ENCODE measurements at places on chromosomes 11 and 22. TPM values are rescaled to one million over a fixed set of nuclear protein-coding genes. Genes with fewer than 3 reads are reported as not detected.

Gene GGTLC3
- not detected for total RNA-seq

- H3K36me3 ChIP-seq: peaks cover 33% of the 10 kb centered on the region
- H3K4me3 ChIP-seq: no peak overlapping the region
- peak overlapping the region; percentile 31 for H3K27ac ChIP-seq
- peaks cover 9% of the 10 kb centered on the region for H3K4me1 ChIP-seq
- no peaks in the 10 kb centered on the region for H3K27me3 ChIP-seq
Measured at GRCh38 chr22:36334821-36335603, 52.8 kb downstream of the MYH9 start.

GRCh38 chr22:48738204-48738980 lies 1089.3 kb downstream of the BRD1 start:
- H3K4me3 ChIP-seq: no peak overlapping the region
- no peaks in the 10 kb centered on the region for H3K36me3 ChIP-seq
- no peak for DNase-seq
- no peaks in the 10 kb centered on the region for H3K4me1 ChIP-seq
- H3K27ac ChIP-seq: no peak overlapping the region
- H3K27me3 ChIP-seq: no peaks in the 10 kb centered on the region

- peaks cover 10% of the 10 kb centered on the region for H3K27me3 ChIP-seq
- H3K4me3 ChIP-seq: no peak overlapping the region
- H3K4me1 ChIP-seq: peaks cover 10% of the 10 kb centered on the region
Measured at GRCh38 chr11:119744577-119744976, 15.6 kb upstream of the NECTIN1 start.

Gene GAB4
- total RNA-seq: 0.94 TPM

- H3K4me3 ChIP-seq: no peak overlapping the region
- DNase-seq: no peak
- H3K27ac ChIP-seq: no peak overlapping the region
- H3K4me1 ChIP-seq: peaks cover 2% of the 10 kb centered on the region
Measured at GRCh38 chr11:30565027-30565426, 21.1 kb downstream of the MPPED2 start.

- H3K4me3 ChIP-seq: no peak overlapping the region
- no peak overlapping the region for H3K27ac ChIP-seq
- no peak for DNase-seq
- H3K27me3 ChIP-seq: no peaks in the 10 kb centered on the region
- no peaks in the 10 kb centered on the region for H3K36me3 ChIP-seq
- peaks cover 2% of the 10 kb centered on the region for H3K4me1 ChIP-seq
Measured at GRCh38 chr11:130674686-130675308, 226.4 kb downstream of the ADAMTS15 start.

GRCh38 chr11:111272420-111272819 lies 25.9 kb upstream of the POU2AF3 start:
- DNase-seq: no peak
- H3K27ac ChIP-seq: no peak overlapping the region
- H3K36me3 ChIP-seq: no peaks in the 10 kb centered on the region
- no peaks in the 10 kb centered on the region for H3K4me1 ChIP-seq
- H3K27me3 ChIP-seq: no peaks in the 10 kb centered on the region

DNA sequence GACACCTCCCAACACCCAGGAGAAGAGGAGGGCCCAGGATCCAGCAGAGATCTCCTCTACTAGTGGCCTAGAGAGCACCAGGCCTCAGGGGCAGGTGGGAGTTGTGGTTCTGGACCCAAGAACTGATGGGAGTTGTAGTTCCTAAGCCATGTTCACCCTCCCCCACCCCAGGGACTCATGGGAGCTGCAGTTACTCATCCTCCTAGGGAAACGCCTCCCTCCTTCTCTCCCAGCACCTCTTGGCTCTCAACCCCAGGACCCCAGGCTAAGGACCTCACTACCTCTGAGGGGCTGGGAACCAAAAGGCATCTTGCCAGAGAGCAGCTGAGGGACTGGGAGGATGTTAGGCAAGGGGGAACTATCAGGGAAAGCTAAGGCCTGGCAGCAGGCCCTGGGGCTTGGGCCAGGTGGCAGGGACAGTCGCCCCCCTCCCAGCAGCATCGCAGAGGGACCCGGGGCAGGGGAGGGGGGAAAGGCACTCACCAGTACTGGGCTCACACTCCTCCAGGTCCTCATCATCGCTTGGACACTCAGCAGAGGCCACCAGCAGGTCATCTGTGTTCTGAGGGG lies 28.9 kb downstream of the SLC22A12 start:
- no peaks in the 10 kb centered on the region for H3K36me3 ChIP-seq
- no peak overlapping the region for H3K27ac ChIP-seq
- DNase-seq: no peak
- H3K4me3 ChIP-seq: no peak overlapping the region
- H3K27me3 ChIP-seq: no peaks in the 10 kb centered on the region
- H3K4me1 ChIP-seq: no peaks in the 10 kb centered on the region

GRCh38 chr22:44570476-44571445 lies 72.7 kb upstream of the RTL6 start:
- H3K27ac ChIP-seq: no peak overlapping the region
- H3K4me1 ChIP-seq: no peaks in the 10 kb centered on the region
- no peak overlapping the region for H3K4me3 ChIP-seq

- no peak overlapping the region for H3K27ac ChIP-seq
- H3K4me1 ChIP-seq: no peaks in the 10 kb centered on the region
- no peaks in the 10 kb centered on the region for H3K36me3 ChIP-seq
- H3K4me3 ChIP-seq: peak overlapping the region; percentile 34
- DNase-seq: peak; percentile 72
Measured at GRCh38 chr22:41919357-41920224, 4.7 kb upstream of the SHISA8 start.

GRCh38 chr11:87322568-87322967 lies 284.8 kb downstream of the TMEM135 start:
- no peaks in the 10 kb centered on the region for H3K27me3 ChIP-seq
- no peak overlapping the region for H3K27ac ChIP-seq
- H3K4me3 ChIP-seq: no peak overlapping the region
- H3K4me1 ChIP-seq: no peaks in the 10 kb centered on the region

- no peaks in the 10 kb centered on the region for H3K27me3 ChIP-seq
- no peak overlapping the region for H3K27ac ChIP-seq
- no peak for DNase-seq
Measured at GRCh38 chr11:116148056-116148455, 624.7 kb downstream of the BUD13 start.

Gene MS4A14
- not detected for total RNA-seq

Gene RFPL3
- not detected for total RNA-seq

DNA sequence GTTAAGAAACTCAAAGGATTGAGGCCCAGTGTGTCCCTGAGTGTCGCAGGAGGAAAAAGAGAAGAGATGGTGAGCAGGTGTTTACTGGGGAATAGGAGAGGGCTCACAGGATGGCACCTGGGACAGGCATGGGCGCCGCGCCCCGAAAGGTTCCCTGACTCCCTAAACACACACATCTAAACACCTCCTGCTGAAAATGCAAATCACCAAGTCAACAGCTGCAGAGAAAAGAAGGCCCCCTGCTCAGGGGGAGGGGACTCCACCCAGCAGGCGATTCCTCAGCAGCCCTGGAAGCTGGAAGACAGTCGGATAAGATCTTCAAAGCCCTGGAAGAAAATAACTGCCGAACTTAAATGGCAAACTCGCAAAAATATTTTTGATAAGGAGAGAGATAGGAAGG lies 377.2 kb downstream of the BRD1 start:
- peak; percentile 23 for DNase-seq
- no peak overlapping the region for H3K27ac ChIP-seq
- peak overlapping the region; percentile 42 for H3K4me3 ChIP-seq
- peaks cover 16% of the 10 kb centered on the region for H3K27me3 ChIP-seq
- no peaks in the 10 kb centered on the region for H3K36me3 ChIP-seq
- peaks cover 18% of the 10 kb centered on the region for H3K4me1 ChIP-seq

DNA sequence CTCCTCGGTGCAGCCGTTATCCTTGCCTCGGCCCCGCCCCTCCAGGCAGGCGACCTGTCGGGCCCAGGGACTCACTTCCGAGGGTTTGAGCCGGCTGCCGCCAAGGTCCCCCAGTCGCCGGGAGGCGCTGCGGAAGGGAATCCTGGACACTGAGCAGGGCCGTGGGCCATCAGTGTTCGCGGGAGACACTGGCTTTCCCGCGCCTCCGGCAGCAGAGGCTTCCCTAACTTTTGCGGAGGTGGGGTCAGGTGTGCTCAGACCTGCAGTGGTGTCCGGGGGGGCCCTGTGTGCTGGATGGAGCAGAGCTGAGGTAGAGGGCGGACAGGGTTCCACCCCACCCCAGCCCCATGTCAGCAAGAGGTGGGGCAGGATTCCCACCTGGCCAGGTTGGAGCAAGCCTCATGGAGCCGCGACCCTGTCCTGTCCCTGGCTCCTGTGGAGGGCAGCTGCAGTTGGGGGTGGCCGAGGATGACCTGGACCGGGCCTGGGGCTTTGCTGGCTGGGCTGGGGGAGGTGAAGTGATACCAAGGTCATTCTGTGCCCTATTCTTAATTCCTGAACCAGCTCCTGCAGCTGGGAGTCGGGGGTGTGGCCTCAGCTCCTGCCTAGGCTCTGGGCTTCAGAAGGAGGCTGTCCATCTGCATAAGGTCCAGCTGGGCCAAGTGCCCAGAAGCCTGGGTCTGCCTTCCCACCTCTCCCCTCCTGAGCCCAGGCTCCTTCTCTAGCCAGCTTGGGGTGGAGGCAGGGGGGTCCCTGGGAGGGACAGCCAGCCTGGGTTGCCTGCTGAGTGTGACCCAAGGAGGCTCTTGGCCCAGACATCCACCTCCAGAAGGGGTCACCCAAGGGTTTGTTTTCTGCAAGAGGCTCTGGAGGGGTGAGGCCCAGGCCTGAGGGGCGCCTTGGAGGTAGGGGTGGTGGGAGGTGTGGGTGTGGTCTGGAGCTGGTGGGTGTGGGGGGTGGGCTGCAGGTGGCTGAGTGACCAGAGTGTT lies 8.4 kb downstream of the TSPAN4 start:
- no peak overlapping the region for H3K27ac ChIP-seq
- peaks cover 2% of the 10 kb centered on the region for H3K27me3 ChIP-seq
- DNase-seq: no peak

- no peaks in the 10 kb centered on the region for H3K36me3 ChIP-seq
- no peaks in the 10 kb centered on the region for H3K27me3 ChIP-seq
- H3K4me3 ChIP-seq: no peak overlapping the region
Measured at GRCh38 chr11:25980091-25980490, 351.8 kb upstream of the ANO3 start.

Gene RCOR2
- total RNA-seq: 80.1 TPM

Measured in H1 (cell line).